ENCODE measurements at places on chromosomes 5 and 9.

- DNase-seq: no peak
These were observed 8.8 kb downstream of the ARPC5L start for GRCh38 chr9:124870723-124871122.

DNA sequence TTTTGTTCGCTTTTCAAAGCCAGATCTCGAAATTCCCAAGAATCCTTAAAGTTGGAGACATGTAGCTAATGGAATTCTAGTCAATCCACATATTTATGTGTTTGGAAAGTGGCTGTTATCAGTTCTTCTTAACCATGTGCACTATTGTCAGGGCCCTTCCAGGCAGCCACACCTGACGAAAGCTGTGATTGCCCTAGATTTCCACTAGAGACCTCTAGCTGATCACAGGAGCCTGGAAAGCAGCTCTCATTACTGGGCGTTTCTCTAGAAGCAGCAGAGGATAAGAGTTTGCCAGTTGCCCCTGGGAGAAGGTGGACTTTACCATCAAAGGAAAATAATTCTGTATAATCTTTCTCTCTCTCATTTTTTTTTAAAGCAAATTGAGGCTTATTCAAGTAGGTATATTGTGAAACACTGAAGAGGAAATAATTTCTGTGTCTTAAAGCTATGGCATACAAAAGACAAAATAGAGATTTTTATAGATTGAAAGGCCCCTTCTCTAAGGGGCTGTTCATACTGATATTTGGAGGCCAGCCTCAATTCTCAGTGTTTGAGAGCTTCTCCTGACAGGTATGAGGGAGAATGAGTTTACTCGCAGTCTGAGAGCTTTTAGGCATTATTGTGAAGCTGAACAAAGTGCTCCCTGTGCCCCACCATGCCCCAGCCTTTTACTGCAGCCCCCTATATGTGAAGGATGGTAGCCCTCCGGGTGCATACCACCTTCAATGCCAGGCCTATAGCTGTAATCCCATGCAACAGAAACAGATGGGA lies 405.4 kb upstream of the ACTBL2 start:
- no peak for DNase-seq

GRCh38 chr5:24642022-24642421 lies 2.8 kb downstream of the CDH10 start:
- peak; percentile 32 for DNase-seq

- DNase-seq: no peak
These were observed 92.9 kb downstream of the PALM2AKAP2 start for GRCh38 chr9:109872901-109873300.

DNA sequence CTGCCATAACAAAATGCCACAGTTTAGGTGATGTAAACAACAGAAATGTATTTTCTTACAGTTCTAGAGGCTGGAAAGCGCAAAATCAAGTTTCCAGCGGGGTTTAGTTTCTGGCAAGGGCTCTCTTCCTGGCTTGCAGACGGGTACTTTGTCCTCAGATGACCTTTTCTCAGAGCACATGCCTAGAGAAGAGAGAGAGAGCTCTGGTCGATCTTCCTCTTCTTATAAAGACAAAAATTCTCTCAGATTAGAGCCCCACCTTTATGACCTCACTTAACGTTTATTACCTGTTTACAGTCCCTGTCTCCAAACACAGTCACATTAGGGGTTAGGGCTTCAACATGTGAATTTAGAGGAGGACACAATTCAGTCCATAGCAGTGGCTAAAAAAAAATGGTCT lies 119.7 kb downstream of the CETN3 start:
- DNase-seq: peak; percentile 45

DNA sequence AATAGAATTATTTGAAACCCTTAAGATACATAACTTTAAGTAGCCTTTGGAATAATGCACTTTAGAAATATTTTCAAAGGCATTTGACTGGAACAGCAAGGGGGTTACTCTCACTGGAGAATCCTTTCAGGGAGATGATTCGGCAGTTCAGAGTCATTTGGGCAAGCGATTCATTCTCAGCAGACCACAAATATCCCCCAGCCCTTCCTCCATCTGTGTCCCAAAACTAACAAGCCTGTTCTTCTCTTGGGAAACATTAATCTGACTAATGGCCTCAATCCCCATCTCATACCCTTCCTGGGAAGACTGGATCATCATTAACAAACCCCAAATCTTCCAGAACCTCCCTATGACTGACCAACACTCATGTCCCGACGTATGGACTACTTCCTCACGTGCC lies 65.8 kb upstream of the S1PR3 start:
- no peak for DNase-seq

GRCh38 chr5:87399720-87400119 lies 13.0 kb downstream of the CCNH start:
- DNase-seq: no peak

All from NCI-H2227 treated with DMSO at 0.1 percent for 48 hours (cell line).